Neural crest cell (in vitro differentiated cells): ENCODE measurements at places on chromosomes 16 and 17. TPM values are rescaled to one million over a fixed set of nuclear protein-coding genes. Genes with fewer than 3 reads are reported as not detected.

TEKT1 gene
- total RNA-seq, result not detected in 2 replicates

- peak overlapping the region; percentile 94 for H3K4me3 ChIP-seq
- peaks cover 17% of the 10 kb centered on the region for H3K27me3 ChIP-seq
- no peak for DNase-seq
- peak overlapping the region; percentile 93 for H3K27ac ChIP-seq
- H3K36me3 ChIP-seq, result peaks cover 3% of the 10 kb centered on the region
Measured at GRCh38 chr17:81870131-81870980, 781 bp downstream of the ARHGDIA start.

GAST gene
- not detected in 2 replicates for total RNA-seq

GRCh38 chr17:56130631-56131030 lies 22.6 kb upstream of the ANKFN1 start:
- peaks cover 4% of the 10 kb centered on the region for H3K27me3 ChIP-seq
- H3K4me1 ChIP-seq, result peaks cover 17% of the 10 kb centered on the region
- no peak for DNase-seq
- no peak overlapping the region for H3K27ac ChIP-seq

DNA sequence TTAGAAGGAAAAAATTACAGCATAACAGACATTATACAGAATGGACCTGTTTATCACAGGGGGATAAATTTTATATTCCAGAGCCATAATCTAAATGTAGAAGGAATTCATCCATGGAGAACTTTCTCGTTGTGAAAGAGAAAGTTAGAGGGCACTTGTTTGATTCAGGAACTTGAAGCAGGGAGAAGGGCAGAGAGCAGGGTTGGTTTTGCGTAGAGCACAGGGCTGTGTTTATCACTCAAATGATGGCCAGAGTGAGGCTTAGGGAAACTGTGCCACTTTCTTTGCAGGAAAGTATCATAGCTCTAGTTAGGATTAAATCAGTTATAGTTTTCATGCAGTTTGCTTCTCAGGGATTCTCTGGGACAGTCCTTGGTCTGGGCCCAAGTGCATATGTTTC lies 29.1 kb upstream of the MED13 start:
- H3K4me1 ChIP-seq, result no peaks in the 10 kb centered on the region
- no peak for DNase-seq
- H3K27me3 ChIP-seq, result no peaks in the 10 kb centered on the region
- no peaks in the 10 kb centered on the region for H3K36me3 ChIP-seq
- no peak overlapping the region for H3K27ac ChIP-seq

- H3K36me3 ChIP-seq, result no peaks in the 10 kb centered on the region
- peaks cover 49% of the 10 kb centered on the region for H3K27me3 ChIP-seq
- peaks cover 36% of the 10 kb centered on the region for H3K4me1 ChIP-seq
Measured at GRCh38 chr17:73288534-73289302, 23.1 kb downstream of the CDC42EP4 start.

DNA sequence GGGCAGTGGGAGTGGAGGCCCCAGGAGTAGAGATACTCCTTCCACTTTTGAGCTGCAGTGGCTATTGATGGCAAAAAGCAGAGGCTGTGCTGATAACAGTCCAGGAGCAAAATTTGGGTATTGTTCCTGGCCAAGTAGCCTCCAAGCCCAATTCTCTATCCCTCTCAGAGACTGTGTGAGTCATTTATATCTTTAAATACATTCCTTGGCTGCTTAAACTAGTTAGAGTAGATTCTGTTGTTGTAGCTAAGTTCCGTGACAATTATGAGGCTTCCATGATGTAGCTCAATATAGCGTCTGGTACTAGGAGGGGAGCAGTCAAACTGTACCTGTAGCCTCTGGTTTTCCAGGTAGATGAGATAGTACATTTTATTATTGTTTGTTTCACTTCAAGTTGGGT lies 19.9 kb upstream of the UBE2G1 start:
- H3K4me3 ChIP-seq, result no peak overlapping the region
- DNase-seq, result no peak
- no peak overlapping the region for H3K27ac ChIP-seq
- H3K4me1 ChIP-seq, result no peaks in the 10 kb centered on the region
- H3K27me3 ChIP-seq, result no peaks in the 10 kb centered on the region

CD300H gene
- not detected in 2 replicates for total RNA-seq

DNA sequence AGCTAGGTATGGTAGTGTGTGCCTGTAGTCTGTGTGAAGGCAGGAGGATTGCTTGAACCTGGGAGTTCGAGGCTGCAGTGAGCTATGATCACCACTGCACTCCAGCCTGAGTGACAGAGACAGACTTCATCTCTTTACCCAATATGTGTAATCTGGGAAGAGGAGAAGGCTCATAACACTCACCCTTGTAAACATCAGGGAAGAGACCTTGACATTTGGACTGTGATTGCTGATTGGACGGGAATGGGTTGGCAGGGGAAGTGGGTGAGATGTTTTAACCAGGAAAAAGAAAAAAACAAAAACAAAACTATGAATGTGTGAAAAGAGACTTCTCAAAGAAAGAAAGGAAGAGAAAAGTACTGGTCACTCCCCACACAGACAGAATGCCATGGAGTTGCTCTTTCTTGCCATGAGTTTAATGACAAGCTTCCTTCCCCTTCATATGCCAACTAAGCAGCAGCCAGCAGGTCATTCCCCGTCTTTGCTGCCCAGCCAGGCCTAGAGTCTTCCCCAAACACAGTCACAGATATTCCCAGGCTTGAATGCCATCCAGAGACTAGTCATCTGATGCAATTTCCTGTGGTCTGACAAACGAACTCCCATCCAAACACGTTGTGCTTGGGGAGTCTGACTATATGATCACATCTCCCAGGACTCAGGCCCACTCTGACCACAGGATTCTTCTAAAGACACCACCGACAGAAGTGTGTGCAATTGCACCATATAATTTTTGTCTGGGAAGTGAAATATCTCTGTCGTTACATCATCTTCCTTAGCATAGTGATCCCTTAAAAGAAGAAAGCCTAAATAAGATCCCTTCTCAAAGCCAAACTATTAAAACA lies 3.6 kb upstream of the XAF1 start:
- DNase-seq, result no peak
- H3K27me3 ChIP-seq, result peaks cover 9% of the 10 kb centered on the region
- H3K4me1 ChIP-seq, result peaks cover 26% of the 10 kb centered on the region

DNA sequence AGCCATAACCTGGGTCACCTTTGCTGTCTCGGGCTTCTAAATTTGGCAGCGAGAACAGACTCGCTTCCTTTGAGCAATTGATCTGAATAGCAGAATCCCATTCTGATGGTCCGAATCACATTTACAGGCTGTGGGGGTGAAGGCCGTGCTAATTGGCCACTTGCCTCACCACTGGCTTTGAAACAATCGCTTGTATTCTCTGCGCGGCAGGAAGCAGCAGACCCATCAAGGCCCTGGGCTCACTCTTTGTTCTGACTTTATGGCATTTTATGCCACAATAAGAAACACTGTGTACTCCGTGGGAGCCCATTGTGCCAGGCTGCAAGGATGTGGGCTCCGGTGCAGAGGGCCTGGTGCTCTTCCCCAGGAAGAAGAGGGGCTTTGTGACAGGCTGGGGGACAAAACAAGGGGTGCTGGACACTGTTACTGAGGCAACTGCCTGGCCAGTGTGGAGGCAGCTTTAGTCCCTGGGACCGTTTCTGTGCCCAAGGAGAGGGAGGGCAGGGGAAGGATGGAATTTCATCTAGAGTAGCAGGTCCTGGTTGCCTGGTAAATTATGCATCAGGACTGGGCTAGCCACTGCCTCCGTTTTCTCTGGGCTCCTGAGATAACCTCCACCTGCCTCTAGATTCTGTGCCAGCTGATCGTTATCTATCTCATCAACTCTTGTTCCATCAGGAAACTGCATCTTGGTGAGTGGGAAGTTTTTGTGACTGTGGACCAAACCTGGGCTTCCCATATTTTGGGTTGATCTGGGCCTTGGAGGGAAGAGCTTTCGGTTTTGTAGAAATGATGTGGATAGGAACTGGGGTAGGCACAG lies 78.5 kb downstream of the MRC2 start:
- no peak for DNase-seq
- H3K36me3 ChIP-seq, result peaks cover 7% of the 10 kb centered on the region
- peak overlapping the region; percentile 85 for H3K4me3 ChIP-seq
- peaks cover 6% of the 10 kb centered on the region for H3K27me3 ChIP-seq
- peaks cover 27% of the 10 kb centered on the region for H3K4me1 ChIP-seq

GRCh38 chr17:59498530-59499307 lies 66.7 kb upstream of the DHX40 start:
- peaks cover 4% of the 10 kb centered on the region for H3K36me3 ChIP-seq
- no peak overlapping the region for H3K4me3 ChIP-seq
- no peak overlapping the region for H3K27ac ChIP-seq
- no peaks in the 10 kb centered on the region for H3K27me3 ChIP-seq
- H3K4me1 ChIP-seq, result peaks cover 13% of the 10 kb centered on the region
